ENCODE measurements at places on chromosomes 4 and X. TPM values are rescaled to one million over a fixed set of nuclear protein-coding genes. Genes with fewer than 3 reads are reported as not detected.

The TEX11 gene
- not detected for polyA plus RNA-seq

DNA sequence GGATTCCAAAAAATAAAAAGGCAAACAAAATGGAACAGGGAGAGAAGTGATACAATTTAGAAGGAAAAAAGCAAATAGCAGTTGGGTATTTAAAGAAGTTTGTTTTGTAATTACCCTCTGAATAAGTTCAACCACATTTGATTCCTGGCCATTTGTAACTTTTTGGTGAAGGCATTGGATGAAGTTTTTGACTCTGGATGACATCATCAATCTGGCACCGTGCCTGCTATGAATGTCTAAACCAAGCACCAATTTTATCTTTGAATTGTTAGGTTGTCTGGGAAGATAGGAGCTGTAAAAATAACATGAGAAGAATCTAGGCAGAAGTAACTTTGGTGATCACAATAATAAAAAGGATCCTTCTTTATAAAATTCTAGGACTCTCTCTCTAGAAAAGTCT is 29.5 kb downstream of the TMPRSS11A start:
- H3K27ac ChIP-seq = no peak overlapping the region
- no peaks in the 10 kb centered on the region for H3K36me3 ChIP-seq
- H3K4me3 ChIP-seq = no peak overlapping the region
- DNase-seq = no peak
- no peaks in the 10 kb centered on the region for H3K4me1 ChIP-seq
- H3K27me3 ChIP-seq = no peaks in the 10 kb centered on the region

- H3K4me3 ChIP-seq = no peak overlapping the region
- no peak overlapping the region for H3K27ac ChIP-seq
- H3K36me3 ChIP-seq = no peaks in the 10 kb centered on the region
Measured at GRCh38 chr4:46656071-46656470, 253.0 kb downstream of the COX7B2 start.

GRCh38 chrX:96721354-96721753 is 36.7 kb downstream of the DIAPH2 start:
- DNase-seq = no peak
- H3K27ac ChIP-seq = no peak overlapping the region
- no peaks in the 10 kb centered on the region for H3K27me3 ChIP-seq
- no peaks in the 10 kb centered on the region for H3K36me3 ChIP-seq

DNA sequence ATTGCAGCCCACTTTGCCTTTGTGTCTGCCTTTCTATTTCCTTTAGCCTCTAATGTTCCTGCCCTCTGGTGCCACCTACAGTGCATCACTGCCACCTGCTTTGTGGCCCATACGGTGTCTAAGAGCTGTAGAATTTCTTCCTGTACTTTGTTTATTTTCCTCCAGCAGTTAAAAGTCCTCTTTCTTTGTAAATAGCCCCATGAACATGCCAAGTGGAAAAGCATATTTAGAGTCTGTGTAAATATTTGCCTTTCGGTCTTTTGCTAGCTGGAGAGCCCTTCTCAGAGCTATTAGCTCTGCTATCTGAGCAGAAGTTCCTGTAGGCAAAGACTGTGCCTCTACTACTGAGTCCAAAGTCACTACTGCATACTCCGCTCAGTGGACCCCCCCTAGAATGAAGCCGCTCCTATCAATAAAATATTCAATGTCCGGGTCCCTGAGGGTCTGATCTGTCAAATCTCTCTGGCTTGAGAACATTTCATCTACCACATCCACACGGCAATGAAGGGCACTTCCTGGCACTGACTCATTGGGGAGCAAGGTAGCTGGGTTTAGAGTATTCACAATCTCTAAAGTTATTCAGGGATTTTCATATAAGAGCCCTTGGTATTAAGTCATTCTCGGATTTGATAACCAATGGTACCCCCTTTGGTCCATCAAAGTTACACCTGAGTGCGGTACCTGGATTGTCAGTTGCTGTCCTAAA is 36.3 kb downstream of the SULT1E1 start:
- no peak overlapping the region for H3K27ac ChIP-seq
- H3K4me1 ChIP-seq = no peaks in the 10 kb centered on the region
- H3K4me3 ChIP-seq = no peak overlapping the region
- no peaks in the 10 kb centered on the region for H3K36me3 ChIP-seq
- H3K27me3 ChIP-seq = no peaks in the 10 kb centered on the region

- no peak for DNase-seq
- no peak overlapping the region for H3K4me3 ChIP-seq
- H3K27ac ChIP-seq = no peak overlapping the region
- no peaks in the 10 kb centered on the region for H3K27me3 ChIP-seq
Measured at GRCh38 chr4:138164208-138164607, 77.9 kb downstream of the SLC7A11 start.

- DNase-seq = no peak
- H3K27me3 ChIP-seq = no peaks in the 10 kb centered on the region
- H3K36me3 ChIP-seq = no peaks in the 10 kb centered on the region
- peaks cover 6% of the 10 kb centered on the region for H3K4me1 ChIP-seq
- no peak overlapping the region for H3K4me3 ChIP-seq
- no peak overlapping the region for H3K27ac ChIP-seq
Measured at GRCh38 chr4:7526491-7526890, 91.8 kb upstream of the PSAPL1 start.
